ENCODE measurements at places on chromosomes 11 and 22.

- no peak for DNase-seq
Measured at GRCh38 chr11:90202342-90202741, 20.5 kb downstream of the CHORDC1 start.

- DNase-seq = no peak
Measured at GRCh38 chr11:68159161-68159560, 38.0 kb upstream of the CHKA start.

- DNase-seq = no peak
Measured at GRCh38 chr11:68352591-68352990, 40.2 kb downstream of the LRP5 start.

- DNase-seq = no peak
Measured at GRCh38 chr11:17954395-17955252, 58.2 kb downstream of the SERGEF start.

DNA sequence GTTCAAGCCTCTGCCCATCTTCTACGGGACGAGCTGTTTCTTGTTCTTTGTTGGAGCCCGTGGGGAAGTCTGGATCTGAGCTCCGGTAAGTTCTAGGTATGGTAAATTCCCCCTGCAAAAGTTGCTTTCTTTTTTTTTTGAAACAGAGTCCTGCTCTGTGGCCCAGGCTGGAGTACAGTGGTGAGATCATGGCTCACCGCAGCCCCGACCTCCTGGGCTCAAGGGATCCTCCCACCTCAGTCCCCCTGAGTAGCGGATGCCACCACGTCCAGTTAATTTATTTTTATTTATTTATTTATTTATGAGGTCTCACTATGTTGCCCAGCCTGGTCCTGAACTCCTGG is 35.5 kb upstream of the MOB2 start:
- no peak for DNase-seq

DNA sequence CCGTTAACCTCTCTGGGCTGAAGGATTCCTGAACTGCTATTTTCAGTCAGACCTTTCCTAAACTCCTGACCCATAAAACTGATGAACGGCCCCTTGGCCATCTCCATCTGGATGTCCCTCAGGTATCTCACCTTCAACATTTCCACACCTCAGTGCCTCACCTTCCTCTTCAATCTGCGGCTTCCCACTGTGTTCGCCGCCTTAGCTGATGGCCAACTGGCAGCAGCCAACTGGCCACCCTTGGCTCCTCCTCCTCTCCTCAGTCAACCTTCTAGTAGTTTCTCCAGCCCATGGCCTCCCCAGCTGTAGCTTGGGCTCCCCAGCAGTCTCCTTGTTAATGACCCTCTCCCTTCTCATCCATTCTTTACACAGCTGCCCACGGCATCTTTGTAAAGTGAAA is 55.0 kb upstream of the PHOX2A start:
- DNase-seq = no peak

- DNase-seq = no peak
Measured at GRCh38 chr11:69002110-69002569, 10.9 kb downstream of the MRGPRF start.

DNA sequence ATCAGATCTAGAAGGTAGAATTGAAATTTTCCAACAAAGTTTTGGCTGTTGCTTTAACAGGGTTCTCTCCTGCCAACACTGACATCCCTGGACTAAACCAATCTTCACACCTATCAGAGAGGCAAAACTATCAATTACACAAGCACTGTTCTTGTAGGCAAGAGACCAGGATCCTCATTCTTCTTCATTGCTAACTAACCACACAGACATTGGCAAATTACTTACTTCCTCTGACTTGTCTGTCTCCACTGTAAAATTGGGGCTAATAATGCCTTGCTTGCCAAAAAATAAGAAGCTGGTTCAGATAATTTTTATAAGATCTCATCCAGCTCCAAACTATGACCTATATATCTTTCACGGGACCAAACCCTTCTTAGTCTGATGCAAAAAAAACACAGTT is 93.8 kb upstream of the DDI1 start:
- no peak for DNase-seq

GRCh38 chr11:101436511-101437142 is 147.2 kb downstream of the TRPC6 start:
- no peak for DNase-seq

DNA sequence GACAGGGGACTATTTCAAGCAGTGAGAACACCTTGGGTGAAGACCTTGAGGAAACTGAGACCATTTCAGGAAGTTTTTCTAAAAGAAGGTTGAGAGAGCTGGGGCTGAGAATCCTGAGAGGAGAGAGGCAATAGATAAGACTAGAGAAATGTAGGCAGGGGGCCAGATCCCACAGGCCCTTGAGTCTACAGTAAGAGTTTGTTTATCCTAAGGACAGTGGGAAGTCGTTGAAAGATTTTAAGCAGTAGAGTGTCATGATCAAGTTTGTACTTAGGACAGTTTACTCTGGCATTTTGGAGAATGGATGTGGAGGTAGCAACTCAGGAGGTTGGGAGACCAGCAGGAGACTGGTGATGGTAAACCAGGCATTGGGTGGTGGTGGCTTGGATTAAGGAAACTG is 17.1 kb downstream of the HSD17B12 start:
- DNase-seq = no peak

- DNase-seq = no peak
Measured at GRCh38 chr11:43835104-43835503, 45.5 kb upstream of the ALKBH3 start.

- no peak for DNase-seq
Measured at GRCh38 chr11:129861702-129862522, 33.5 kb downstream of the NFRKB start.

DNA sequence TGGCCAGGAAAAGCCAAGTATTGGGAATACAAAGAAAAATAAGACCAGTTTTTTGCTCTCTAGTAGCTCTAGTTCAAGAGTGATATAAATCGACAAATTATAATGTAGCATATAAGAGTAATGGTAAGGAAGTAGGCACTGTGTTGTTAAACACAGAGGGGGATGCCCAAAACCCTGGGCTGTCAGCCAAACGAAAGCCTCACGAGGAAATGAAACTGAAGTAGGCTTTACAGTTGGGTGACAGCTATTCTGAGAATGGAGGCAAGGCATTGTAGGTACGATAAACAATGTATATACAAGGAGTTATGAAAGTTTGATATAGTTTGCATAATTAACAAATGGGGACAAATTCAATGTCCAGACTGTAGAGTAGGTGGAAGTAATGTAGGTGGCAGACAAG is 176.4 kb downstream of the FAM181B start:
- no peak for DNase-seq

DNA sequence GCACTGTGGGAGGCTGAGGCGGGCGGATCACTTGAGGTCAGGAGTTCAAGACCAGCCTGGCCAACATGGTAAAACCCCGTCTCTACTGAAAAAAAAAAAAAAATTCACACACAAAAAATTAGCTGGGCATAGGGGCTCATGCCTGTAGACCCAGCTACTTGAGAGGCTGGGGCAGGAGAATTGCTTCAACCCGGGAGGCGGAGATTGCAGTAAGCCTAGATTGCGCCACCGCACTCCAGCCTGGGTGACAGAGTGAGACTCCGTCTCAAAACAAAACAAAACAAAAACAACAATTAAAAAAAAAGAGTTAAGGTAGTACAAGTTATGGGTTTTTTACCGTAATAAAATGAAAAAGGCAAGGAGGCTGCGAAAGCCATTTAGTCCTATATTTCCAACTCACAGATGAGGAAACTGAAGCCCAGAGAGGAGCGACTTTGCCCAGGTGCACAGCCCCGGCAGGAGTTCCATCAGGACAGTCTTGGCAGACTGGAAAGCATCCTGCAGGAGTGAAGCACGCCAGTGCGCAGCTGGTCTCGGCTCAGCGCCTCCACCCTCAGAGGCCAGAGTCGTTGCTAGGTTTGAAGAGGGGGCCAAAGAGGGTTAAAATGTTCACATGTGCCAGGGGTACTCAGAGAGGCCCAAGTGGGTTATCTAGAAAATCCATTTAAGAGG is 3.8 kb upstream of the FADS3 start:
- DNase-seq = no peak

GRCh38 chr11:87281496-87281895 is 243.8 kb downstream of the TMEM135 start:
- DNase-seq = no peak

DNA sequence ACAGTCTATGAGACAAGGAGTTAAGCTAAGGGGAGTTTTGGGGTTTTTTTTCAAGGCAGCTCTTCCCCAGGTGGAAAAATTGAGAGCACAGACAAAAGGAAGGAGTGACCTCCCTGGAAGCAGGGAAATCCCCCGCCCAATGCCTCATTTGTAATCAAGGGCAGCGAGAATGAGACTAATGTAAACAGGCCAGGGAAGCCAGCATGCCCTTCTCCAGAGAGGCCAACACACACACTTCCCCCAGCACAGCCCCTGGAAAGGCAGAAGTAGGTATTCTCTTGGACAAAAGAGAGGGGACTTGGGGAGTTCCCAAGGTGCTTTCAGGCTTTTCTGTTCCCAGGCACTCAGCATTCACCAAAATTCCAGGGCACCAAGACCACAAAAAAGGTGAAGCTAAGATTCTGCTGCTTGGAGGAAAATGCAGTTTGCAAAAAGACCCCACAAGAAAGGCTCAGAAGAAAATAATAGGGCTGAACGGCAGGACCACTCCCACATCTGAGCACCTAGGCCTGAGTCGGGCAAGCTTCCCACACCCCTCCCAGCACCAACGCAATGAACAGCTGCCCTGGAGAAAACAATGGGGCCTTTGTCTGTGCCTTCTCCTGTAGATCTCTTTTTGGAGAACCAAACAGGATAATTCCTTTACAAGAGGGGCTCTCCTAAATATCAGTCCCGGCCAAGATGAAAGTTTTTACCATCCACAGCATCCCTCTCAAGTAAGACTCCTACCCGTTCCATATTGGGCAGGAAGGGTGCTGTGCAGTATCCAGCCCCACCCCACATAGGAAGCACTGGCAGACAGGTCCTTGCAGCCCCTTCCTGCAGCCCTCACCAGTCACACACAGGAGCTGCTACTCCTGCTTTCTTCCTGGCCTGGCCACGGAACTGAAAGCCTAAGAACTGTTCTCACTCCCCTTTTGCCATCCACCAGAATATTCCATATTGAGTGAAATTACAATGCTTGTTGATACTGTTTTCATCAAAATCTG is 70.7 kb upstream of the AKIP1 start:
- DNase-seq = no peak

GRCh38 chr11:118928870-118929500 is 3.3 kb upstream of the BCL9L start:
- DNase-seq = no peak

DNA sequence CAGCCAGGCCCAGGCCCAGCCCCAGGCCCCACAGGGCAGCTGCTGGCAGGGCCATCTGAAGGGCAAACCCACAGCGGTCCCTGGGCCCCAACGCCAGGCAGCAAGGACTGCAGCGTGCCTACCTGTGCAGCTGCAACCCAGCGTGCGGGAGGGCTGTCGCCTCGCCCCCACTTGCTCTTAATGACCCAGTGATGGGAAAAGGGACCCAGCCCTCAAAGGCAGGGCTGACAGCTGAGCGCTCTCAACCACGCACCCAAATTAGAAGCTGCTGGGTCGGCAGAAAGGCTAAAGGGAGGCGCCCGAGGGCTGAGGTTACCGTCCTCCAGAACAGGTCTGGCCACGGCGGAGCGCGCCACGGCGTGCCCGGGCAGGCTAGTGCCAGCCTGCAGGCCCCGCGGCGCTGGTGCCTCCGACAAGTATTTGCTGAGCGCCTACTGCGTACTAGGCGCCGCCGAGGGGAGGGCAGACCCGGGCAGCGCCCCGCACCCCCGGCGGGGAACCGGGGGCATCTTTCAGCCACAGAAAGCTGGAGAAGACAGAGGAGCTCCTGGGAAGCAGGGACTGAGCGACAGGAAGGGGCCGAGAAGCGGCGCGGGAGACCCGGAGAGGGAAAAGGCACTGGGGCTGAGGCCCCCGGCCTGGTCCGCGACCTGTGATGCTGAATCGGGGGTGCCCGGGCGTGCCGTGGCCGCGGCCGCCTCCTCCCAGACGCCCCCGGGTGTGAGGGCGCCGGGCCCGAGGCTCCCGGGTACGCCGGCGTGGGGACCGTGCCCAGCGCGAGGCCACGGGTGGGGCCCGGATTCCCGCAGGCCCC is 773 bp downstream of the HRAS start:
- no peak for DNase-seq

DNA sequence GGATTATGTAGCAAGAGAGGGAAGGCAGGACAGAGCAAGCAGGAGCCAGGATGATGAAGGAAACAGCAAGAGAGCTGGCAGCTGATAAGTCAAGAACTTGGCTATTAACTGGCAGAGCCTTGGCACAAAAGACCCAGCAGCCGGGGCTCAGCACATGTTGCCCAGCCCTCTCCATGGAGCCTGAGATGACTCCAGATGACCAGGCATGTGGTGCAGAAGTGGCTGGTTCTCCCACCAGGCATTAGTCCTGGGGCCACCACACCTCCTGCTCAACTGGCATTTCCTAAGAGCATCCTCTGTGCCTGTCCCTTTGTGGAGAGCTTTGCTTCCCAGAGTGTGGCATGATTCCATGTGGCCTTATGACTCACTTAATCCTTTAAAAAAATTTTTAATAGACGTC is 522.6 kb downstream of the MN1 start:
- DNase-seq = no peak

DNA sequence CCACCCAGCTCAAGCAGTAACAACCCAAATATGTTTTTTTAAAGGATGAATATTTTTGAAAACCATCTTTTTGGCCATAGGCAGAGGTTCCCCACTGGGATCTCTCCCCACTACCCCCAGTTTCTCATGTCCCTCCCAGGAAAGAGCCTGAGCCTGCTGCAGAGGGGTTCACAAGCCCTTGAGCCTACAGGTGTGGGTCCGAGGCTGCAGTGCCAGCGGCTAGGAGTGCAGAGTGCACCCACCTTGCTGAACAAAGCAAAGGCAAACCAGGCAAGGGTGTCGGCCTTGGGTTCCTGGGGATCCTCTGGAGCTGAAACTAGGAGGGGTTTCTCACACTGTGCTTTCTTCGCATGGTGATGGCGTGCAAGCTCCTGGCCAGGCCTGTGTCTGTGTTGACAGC is 35.0 kb downstream of the GNAZ start:
- no peak for DNase-seq

- DNase-seq = no peak
Measured at GRCh38 chr11:2449548-2450320, 4.9 kb downstream of the KCNQ1 start.

DNA sequence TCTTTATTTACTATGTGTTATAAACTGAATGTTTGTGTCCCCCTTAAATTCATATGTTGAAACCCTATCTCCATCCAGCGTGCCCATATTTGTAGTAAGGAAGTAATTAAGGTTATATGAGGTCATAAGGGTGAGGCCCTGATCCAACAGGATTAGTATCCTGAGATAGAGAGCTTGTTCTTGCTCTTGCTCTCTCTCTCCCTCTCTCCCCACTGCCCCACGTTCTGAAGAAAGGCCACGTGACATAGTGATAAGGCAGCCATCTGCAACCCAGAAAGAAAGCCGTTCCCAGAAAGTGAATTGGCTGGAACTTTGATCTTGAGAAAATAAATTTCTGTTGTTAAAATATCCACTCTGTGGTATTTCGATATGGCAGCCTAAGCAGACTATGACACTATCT is 212.5 kb downstream of the SWAP70 start:
- DNase-seq = no peak

GRCh38 chr11:95575517-95575916 is 214.1 kb downstream of the FAM76B start:
- DNase-seq = no peak

GRCh38 chr22:22408731-22409696 is 99.5 kb downstream of the ZNF280B start:
- no peak for DNase-seq

GRCh38 chr11:97637701-97638100 is 1247.9 kb downstream of the JRKL start:
- no peak for DNase-seq

GRCh38 chr22:32665676-32666075 is 135.8 kb upstream of the TIMP3 start:
- no peak for DNase-seq

Data from thoracic aorta (tissue), 2 donors.